Astrocyte (in vitro differentiated cells and primary cell): ENCODE measurements at places on chromosomes 5 and 9. TPM values are rescaled to one million over a fixed set of nuclear protein-coding genes. Genes with fewer than 3 reads are reported as not detected.

The DMGDH gene
- not detected in 2 replicates for total RNA-seq

The CFAP157 gene
- total RNA-seq, result 0.09 TPM in 1 of 2 replicates, not detected in the other

The AK3 gene
- 41.4 and 45.1 TPM in 2 replicates for total RNA-seq

The ARHGEF39 gene
- total RNA-seq, result 0.53 and 1.0 TPM in 2 replicates
